Stimulated activated CD4-positive, alpha-beta T cell treated with anti-CD3 and anti-CD28 coated beads, Interleukin-15, amount 100 ng/mL, for 1 hour (primary cell): ENCODE measurements at places on chromosomes 16 and 17.

- no peak for DNase-seq
Measured at GRCh38 chr16:81556715-81557284, 112.2 kb downstream of the CMIP start.

DNA sequence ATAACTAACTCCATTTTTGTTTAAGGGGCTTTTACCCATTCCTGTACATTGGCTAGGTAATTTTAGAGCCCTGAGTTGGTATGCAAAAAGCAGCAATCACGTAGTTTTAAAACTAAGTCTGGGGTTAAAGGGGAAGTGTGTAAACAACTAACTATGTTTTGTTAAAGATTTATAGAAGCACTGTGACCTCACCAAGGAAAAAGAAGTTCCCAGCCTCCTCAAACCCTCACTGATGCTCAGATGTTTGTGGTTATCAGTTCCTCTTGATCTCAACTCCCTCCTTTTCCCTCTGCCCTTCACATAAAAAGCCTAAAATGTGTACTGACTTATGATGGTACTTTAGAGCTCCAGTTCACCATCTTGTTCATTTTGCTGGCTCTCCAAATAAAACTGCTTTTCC, 119.9 kb upstream of the IRX6 start:
- no peak for DNase-seq

DNA sequence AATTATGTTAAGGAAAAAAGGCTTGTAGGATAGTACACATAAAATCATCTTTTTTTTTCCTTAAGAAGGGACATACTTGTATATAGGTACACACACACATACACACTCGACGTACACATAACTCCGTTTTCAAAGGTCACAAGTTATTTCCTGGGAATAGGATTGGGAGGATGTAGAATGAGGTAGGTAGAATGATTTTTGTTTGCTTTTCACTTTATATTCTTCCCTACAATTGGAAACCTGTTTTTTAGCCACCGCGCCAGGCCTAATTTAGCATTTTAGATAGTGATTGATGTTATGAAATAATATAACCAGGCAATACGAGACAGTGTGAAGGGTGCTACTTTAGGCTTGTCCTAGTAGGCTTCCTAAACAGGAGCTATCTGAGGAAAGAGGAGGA, 1.8 kb upstream of the HAPSTR1 start:
- no peak for DNase-seq

DNA sequence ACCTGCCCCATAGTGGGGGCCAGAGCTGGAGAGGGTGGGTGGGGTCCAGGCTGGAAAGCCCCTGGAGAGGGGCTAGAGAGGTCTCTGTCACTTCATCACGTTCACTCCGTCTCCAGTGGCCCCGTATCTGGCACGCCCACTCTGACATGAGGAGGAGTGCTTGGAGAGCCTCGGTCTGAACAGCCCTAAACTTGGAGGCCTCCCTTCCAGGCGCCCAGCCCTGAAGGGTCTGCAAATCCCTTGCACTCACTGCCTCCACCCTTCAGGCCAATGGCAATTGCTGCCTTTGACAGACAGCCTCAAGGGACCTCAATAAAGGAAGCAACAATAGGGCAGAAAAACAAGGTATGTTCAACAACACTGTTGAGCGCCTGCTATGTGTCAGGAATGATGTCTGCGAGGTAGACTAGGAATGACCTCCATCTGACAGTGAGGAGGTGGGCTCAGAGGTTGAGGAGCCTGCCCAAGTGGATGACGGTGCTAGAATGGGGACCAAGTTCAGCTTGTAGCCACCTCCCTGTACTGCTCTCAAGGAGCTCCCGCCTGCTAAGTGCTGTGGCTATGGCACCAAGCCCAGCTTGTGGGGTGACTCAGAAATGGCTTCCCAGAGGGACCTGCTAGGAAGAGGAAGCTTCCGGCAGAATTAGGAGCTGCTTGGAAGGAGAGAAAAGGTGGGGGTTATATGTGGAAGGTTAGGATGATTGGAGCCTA, 2.9 kb upstream of the EPX start:
- no peak for DNase-seq

DNA sequence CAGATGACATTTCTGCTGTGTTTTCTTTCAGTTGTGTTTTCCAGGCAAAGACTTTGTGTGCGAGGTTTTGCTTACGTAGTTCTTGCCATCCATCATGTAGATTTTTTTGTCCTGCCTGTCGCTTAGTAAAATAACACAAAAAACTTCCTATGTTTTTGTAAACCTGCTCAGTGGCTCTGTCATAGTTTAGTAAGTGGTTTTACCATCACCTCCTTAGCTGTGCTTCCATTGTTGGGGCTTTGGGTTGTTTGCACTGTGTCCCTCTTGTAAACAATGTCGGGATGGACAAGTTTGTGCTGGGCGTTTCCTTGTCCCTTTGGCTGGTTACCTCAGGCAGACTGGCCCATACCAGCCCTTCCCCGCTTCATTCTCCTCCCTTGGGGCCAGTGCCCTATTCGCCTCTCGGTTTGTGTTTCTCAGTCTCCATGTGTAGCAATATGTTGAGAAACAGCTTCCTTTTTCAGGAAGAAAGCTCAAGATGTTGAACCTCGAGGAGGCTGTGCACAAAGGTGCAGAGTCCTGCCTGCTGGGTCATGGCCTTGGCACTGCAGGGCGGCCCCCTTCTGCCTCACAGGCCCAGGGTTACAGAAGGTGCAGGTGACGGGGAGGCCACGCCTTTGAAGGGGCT, 74.6 kb downstream of the KSR1 start:
- DNase-seq = no peak

DNA sequence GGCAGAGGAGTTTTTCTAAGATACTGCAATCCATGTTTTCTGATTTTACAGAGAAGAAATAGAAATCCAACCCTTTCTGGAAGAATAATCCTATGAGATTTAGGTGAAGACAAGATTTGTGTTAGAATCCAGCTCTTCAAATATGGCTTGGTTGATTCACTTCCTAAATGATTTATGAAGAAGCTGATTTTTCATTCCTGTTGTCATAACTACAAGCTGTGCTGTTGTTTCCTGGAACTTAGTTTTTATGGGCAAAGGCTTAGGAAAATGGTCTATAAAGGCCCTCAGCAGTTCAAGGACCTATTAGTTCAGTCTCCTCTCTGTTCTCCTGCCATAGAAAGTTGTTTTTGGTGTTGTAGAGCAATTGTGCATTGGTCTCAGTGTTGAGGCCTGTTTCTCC, 174.2 kb upstream of the FAM20A start:
- no peak for DNase-seq

DNA sequence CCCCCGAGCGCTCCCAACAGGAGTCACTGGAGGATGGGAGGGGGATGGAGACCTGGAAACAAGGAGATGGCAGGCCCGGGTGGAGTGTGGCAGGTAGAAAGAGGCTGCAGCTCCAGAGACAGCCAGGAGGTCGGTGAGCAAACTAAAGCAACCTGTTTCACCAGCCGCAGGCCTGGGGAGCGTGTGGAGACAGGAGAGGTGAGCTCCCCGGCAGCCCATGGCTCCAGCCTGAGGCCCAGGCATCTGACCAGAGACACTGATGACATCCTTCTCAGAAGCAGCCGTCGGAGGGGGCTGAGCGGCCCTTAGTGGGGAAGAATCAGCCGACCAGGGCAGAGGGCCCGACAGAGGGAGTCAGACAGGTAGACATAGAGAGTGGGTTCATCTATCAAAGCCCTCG, 165.1 kb downstream of the ZNF423 start:
- no peak for DNase-seq

- no peak for DNase-seq
Measured at GRCh38 chr17:52213451-52213850, 54.9 kb upstream of the CA10 start.

- no peak for DNase-seq
Measured at GRCh38 chr17:64599187-64599676, 62.9 kb downstream of the SMURF2 start.

DNA sequence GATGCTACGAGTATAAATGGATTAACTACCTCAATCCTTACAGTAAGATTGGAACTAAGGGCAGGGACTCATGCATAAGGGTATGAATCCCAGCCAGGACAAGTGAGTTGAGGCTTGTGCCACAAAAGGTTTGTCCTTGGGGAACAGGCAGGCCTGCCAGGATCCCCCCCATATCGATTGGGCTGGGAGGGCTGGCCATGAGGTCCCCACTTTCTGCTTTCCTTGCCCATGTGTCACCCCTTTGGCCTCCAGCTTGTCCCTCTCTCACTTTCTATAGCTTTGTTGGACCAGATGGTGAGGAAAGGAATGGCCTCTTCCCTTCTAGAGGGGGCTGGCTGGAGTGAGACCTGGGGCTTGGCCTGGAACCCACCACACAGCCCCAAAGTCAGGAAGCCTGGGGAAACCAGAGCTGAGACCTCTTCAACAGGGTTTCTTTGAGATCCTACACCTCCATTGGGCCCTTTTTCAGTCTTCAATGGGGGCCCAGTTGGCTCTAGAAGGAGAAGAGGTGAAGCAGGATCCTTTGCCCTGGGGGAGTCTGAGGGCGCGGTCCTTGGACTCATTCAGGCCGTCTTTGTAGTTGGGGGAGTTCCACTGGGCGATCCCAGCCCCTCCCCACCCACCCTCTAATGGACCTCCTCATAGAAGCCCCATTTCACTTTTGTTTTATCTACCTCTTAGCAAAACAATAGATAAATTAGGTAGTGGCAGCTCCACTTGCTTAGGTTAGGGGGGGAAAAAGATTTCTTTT, 57.3 kb downstream of the IGF2BP1 start:
- no peak for DNase-seq

GRCh38 chr17:67652433-67652832, 65.3 kb upstream of the NOL11 start:
- DNase-seq = no peak

DNA sequence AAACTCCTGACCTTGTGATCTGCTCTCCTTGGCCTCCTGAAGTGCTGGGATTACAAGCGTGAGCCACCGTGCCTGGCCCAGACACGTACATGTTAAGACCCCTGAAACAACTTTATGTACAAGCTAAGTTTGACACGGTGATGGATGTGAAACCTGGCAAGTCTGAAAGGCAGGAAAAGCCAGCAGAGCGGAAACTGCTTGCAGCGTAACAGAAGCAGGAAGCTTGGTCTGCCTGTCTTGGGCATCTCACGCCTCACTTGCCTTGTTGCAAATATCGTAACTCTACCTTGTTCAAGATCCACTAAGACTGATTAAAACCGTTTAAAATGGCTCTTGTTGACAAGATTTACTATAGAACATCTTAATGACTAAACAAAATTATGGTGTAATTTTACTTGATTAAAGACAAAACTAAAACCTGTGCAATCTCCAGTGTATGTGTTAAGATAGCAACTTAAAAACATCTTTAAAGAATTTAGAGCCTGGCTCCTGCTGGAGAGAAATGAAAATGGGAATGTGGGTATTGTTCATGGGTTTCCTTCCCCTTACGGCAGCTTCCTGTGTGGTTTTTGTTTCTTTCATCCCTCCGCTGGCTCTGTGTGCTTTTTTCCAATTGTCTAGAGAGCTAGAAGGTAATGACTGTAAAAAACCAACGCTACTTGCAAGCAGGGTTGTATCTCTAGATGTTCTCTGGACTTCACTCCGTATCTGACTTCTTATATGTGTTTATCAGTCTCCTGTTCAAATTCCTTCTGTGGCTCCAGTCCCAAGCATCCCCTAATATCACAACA, 477.6 kb downstream of the XYLT1 start:
- DNase-seq = no peak

DNA sequence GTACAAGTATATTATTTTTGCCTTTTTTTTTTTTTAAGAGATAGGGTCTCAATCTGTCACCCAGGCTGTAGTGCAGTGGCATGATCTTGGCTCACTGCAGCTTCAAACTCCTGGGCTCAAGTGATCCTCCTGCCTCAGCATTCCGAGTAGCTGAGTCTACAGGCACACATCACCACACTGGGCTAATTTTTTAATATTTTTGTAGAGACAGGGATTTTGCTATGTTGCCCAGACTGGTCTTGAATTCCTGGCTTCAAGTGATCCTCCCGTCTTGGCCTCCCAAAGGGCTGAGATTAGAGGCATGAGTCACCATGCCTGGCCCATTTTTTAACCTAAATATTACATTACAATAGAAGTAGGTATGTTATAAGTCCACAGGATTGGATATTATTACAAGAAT, 3.2 kb downstream of the TERB1 start:
- no peak for DNase-seq
